ENCODE measurements at places on chromosomes 4 and X. TPM values are rescaled to one million over a fixed set of nuclear protein-coding genes. Genes with fewer than 3 reads are reported as not detected.

Gene SPANXN3
- not detected for total RNA-seq

Gene SOX3
- total RNA-seq = not detected

GRCh38 chrX:9498236-9498635 lies 33.4 kb downstream of the TBL1X start:
- H3K4me1 ChIP-seq = peaks cover 6% of the 10 kb centered on the region
- H3K27me3 ChIP-seq = no peaks in the 10 kb centered on the region
- H3K27ac ChIP-seq = no peak overlapping the region
- H3K4me3 ChIP-seq = no peak overlapping the region

- H3K27me3 ChIP-seq = peaks cover 5% of the 10 kb centered on the region
- H3K4me3 ChIP-seq = no peak overlapping the region
- H3K4me1 ChIP-seq = no peaks in the 10 kb centered on the region
- DNase-seq = no peak
Measured at GRCh38 chr4:6460876-6461275, 11.5 kb downstream of the PPP2R2C start.

DNA sequence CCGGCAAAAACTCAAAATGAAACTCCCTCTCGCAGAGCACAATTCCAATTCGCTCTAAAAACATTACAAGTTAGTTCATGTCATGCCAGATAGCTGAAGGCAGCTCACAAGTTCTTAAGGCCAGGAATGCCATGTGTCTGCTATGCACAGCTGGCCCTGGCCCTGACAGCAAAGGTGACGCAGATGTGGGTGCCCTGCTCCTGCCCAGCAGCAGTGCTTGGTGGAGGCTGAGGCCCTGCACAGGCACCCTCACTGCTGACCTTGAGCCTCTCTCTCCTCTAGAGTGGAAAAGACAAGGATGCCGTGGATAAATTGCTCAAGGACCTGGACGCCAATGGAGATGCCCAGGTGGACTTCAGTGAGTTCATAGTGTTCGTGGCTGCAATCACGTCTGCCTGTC lies 2.9 kb downstream of the S100P start:
- no peaks in the 10 kb centered on the region for H3K27me3 ChIP-seq
- H3K4me1 ChIP-seq = peaks cover 19% of the 10 kb centered on the region
- H3K27ac ChIP-seq = no peak overlapping the region
- DNase-seq = no peak
- no peaks in the 10 kb centered on the region for H3K36me3 ChIP-seq
- H3K4me3 ChIP-seq = no peak overlapping the region

- H3K27ac ChIP-seq = no peak overlapping the region
- no peak overlapping the region for H3K4me3 ChIP-seq
- no peaks in the 10 kb centered on the region for H3K36me3 ChIP-seq
Measured at GRCh38 chr4:113069212-113069892, 19.9 kb downstream of the ANK2 start.

DNA sequence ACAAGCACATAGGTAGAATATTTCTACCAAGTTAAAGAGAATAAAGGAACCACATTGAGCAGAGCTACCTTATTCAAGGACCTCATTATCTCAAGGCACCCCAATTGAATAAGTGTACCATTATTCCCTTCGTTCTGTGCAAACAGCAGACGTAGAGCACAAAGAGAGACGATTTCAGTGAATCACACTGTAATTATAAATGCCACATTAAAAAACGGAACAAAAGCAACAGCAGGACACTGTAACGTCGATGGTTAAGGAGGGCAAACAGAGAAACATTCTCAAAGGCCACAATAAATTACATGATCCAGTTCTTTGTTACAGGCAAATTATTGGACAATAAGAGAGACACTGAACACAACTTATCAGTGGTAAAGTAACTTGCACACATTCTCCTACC lies 644.1 kb upstream of the TENM3 start:
- no peaks in the 10 kb centered on the region for H3K4me1 ChIP-seq
- no peaks in the 10 kb centered on the region for H3K36me3 ChIP-seq

DNA sequence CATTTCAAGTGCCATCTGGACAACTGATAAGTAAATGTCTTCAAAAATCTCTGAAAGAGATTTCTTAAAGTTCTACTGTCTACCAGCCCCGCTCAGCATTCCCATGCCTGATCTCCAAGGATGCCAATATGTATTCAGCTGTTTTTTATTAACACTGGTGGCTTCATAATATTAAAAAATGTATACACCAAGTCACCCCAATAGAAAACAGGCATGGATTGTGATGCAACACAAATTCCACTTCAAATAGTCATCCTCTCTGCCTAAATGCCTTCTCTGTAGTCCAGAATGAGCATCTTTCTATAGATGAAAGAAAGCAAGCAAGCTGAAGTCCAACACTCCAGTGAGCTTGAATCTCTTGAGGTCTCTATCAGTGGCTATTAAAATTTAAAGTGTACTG lies 152.2 kb upstream of the PPARGC1A start:
- no peaks in the 10 kb centered on the region for H3K36me3 ChIP-seq
- peaks cover 8% of the 10 kb centered on the region for H3K4me1 ChIP-seq
- no peak overlapping the region for H3K4me3 ChIP-seq
- peak overlapping the region; percentile 77 for H3K27ac ChIP-seq

DNA sequence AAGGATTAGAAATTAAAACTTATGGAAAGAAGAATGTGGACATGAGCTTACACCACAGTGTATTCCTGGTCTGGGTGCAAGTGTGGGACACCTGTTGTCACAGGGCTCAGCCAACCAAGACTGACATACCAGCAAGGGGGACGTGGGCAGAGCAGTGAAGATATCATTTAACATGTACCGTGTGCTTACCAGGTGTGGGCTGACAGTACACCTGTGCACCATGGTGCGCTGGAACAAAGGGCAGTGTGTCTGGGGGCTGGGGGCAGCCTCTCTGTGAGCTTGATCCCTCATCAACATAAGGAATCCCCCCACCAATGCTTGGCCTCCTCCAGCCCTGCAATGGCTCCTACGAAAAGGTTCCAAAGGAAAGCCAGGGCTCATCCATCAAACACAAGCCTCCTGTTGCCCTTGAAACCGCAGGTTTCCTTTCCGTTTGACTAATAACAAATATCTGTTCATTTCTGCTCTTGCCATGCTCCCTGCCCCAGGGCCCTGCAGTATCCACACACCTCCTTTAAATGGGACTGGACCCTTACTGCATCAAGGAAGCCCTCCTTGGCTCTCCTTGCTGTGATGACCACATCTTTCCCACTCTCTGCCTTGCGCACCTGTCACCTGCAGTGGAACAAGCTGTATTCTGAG lies 16.7 kb downstream of the EVC2 start:
- no peak overlapping the region for H3K4me3 ChIP-seq
- no peaks in the 10 kb centered on the region for H3K4me1 ChIP-seq
- H3K27ac ChIP-seq = no peak overlapping the region
- no peaks in the 10 kb centered on the region for H3K27me3 ChIP-seq
- H3K36me3 ChIP-seq = peaks cover 58% of the 10 kb centered on the region

- no peaks in the 10 kb centered on the region for H3K4me1 ChIP-seq
- DNase-seq = no peak
- H3K27ac ChIP-seq = no peak overlapping the region
- no peaks in the 10 kb centered on the region for H3K27me3 ChIP-seq
- H3K4me3 ChIP-seq = no peak overlapping the region
Measured at GRCh38 chr4:164512124-164512523, 241.8 kb upstream of the SMIM31 start.

DNA sequence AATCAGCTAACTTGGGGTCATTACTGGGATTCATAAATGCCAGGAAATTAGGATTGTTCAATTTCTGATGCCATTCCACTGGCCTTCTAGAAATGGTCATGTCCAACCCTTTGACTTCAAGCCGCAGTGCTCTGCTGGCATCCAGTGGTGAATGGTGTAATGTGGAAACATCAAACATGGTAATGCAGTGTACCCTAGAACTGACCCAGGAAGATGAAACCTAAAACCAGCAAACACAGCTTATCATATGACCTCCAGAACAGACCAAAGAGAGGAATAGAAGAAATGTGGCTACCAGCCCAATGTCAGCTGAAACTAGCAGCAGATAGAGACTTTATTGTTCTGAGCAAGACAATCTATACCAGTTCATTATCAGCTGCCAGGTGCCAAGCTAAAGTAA lies 13.8 kb downstream of the CXCL13 start:
- no peak for DNase-seq
- H3K36me3 ChIP-seq = no peaks in the 10 kb centered on the region
- no peak overlapping the region for H3K27ac ChIP-seq
- no peaks in the 10 kb centered on the region for H3K4me1 ChIP-seq
- H3K4me3 ChIP-seq = no peak overlapping the region

GRCh38 chr4:184447664-184448063 lies 26.7 kb downstream of the IRF2 start:
- H3K4me3 ChIP-seq = no peak overlapping the region
- H3K27me3 ChIP-seq = no peaks in the 10 kb centered on the region
- no peak for DNase-seq
- H3K27ac ChIP-seq = no peak overlapping the region
- H3K36me3 ChIP-seq = peaks cover 4% of the 10 kb centered on the region

- no peak for DNase-seq
- H3K27me3 ChIP-seq = peaks cover 26% of the 10 kb centered on the region
- no peaks in the 10 kb centered on the region for H3K4me1 ChIP-seq
- H3K36me3 ChIP-seq = no peaks in the 10 kb centered on the region
Measured at GRCh38 chrX:103783196-103783595, 6.6 kb downstream of the PLP1 start.

- H3K4me3 ChIP-seq = no peak overlapping the region
- no peak overlapping the region for H3K27ac ChIP-seq
- no peaks in the 10 kb centered on the region for H3K27me3 ChIP-seq
- no peaks in the 10 kb centered on the region for H3K36me3 ChIP-seq
- no peaks in the 10 kb centered on the region for H3K4me1 ChIP-seq
Measured at GRCh38 chr4:115360431-115360830, 247.0 kb upstream of the NDST4 start.

GRCh38 chrX:87517571-87518141 lies at the start of gene KLHL4:
TSS of gene KLHL4 (plus strand) at chrX:87517802. CDS start at chrX:87517894, 92 bp downstream.
- DNase-seq = peak; percentile 74
- no peak within 1 kb of the TSS for H3K27ac ChIP-seq
- H3K4me1 ChIP-seq = no peaks in the 10 kb centered on the region
- no peaks in the 10 kb centered on the region for H3K36me3 ChIP-seq
- no peaks in the 10 kb centered on the region for H3K27me3 ChIP-seq
- peak within 1 kb of the TSS; percentile 28 for H3K4me3 ChIP-seq

GRCh38 chr4:127737295-127737694 lies 7.1 kb downstream of the SLC25A31 start:
- no peaks in the 10 kb centered on the region for H3K4me1 ChIP-seq
- DNase-seq = no peak
- no peak overlapping the region for H3K27ac ChIP-seq
- no peak overlapping the region for H3K4me3 ChIP-seq
- H3K36me3 ChIP-seq = no peaks in the 10 kb centered on the region

Measured in IMR-90 (cell line).